Type B pancreatic cell (in vitro differentiated cells): ENCODE measurements at places on chromosomes 5 and 9.

DNA sequence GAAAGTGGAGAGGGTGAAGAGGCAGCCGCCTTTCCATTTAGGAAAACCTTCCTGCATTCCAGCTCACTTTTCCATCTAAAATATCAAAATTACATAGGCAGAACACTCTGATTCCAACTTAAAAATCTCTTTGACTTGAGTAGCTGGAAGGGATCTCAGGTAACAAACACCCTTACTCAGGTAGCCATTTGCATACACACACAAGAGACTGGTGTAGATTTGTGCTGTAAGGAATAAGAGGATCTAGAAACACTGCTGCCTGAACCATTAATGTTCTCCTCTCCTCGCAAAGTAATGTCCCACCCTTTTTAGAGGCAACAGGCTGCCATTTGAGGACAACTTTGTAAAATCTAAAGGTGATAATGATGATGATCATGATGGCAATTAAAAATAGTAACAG is 53.5 kb downstream of the BNC2 start:
- no peak for DNase-seq

DNA sequence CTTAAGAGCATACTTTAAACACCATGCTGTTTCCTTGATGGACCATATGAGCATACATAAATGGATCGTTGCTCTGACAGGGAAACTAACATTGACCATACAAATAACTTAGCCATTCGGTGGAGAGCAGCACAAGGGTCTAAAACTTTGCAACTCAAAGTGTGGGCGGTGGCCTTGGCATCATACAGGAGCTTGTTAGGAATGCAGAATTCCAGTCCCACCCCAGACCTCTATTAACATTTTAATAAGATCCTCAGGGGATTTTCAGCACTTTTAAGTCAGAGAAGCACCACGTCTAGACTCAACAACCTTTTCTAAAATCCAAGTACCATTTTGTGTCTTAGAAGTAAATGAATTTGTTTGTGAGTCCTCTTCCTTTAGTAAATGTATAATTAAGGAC is 260.9 kb downstream of the EBF1 start:
- no peak for DNase-seq

DNA sequence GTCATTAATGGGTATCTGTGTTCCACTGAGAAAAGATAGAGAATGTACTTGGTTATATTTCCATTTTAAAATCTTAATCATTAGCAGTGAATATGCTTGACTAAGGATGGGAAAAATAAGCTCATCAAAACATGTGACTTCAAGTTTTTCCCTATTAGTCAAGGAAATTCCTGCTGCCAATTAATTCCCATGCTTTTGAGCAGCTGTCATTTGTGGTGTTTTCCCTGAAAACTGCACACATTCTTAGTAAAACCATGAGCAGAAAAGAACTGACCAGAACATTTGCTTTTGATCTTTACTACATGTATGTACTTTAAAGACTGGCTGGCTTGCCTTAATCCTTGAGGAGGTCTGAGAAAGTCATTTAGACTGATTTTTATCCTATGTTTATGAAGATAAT is 75.2 kb downstream of the AOPEP start:
- no peak for DNase-seq

DNA sequence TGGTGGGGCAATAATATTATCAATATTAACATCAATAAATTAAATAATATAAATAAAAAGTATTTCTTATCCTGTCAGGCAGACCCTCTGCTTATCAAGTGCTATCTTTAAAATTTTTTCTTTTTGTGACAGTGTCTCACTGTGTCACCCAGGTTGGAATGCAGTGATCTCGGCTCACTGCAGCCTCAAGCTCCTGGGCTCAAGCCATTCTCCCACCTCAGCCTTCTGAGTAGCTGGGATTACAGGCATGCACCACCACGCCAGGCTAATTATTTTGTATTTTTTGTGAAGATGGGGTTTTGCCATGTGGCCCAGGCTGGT is 53.2 kb downstream of the NDST1 start:
- DNase-seq: no peak

- no peak for DNase-seq
Observed at GRCh38 chr9:124384846-124385245, 30.4 kb downstream of the PSMB7 start.

- no peak for DNase-seq
Observed at GRCh38 chr5:35303152-35303551, 72.9 kb upstream of the PRLR start.

DNA sequence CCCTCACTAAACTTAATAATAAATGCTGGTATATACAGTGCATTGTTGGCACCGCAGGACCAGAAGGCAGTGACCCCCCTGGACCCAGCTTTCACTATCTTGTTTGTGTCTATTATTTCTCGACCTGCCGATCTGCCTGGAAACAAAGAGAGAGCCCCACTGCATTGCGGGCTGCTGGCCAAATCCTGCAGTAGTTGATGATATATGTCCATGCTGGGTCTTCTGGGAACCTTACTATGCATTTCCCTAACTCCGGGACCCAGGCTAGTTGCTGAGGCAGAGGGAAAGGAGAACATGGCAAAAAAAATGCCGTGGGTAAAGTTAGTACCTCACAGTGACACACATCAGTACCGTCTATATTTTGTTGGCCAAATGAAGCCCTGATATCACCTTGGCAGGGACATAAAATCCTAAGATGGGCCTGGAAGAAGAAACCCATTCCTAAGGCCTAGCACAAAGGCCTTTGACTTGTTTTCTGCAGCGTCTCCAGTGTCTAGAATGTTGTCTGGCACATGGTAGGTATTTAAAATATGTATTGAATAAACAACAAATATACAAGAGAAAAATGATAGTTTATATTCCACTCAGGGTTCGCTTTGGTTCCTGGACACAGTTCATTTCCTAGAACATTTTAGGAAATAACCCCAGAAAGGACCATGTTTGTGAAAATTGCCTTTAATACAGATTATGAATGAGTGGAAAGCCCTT is 46.1 kb downstream of the NMUR2 start:
- DNase-seq: no peak

DNA sequence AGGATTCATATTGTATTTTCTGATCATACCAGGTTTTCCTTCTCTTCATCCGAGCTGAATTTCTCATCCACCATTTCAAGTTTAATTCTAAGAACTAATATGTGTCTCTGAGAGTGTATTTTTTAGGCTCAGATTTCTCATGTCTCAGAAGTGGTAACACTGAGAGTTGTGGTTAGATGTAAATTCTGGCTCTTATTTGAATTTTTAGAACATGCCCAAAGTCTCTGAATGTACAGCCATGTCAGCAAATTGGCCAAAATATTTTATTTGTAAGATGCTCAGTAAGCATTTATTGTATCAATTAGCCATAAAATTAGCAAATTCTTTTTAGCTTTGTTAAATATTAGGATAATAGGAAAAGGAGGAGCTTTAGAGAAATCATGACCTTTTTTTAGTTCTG is 16.6 kb downstream of the SV2C start:
- no peak for DNase-seq

DNA sequence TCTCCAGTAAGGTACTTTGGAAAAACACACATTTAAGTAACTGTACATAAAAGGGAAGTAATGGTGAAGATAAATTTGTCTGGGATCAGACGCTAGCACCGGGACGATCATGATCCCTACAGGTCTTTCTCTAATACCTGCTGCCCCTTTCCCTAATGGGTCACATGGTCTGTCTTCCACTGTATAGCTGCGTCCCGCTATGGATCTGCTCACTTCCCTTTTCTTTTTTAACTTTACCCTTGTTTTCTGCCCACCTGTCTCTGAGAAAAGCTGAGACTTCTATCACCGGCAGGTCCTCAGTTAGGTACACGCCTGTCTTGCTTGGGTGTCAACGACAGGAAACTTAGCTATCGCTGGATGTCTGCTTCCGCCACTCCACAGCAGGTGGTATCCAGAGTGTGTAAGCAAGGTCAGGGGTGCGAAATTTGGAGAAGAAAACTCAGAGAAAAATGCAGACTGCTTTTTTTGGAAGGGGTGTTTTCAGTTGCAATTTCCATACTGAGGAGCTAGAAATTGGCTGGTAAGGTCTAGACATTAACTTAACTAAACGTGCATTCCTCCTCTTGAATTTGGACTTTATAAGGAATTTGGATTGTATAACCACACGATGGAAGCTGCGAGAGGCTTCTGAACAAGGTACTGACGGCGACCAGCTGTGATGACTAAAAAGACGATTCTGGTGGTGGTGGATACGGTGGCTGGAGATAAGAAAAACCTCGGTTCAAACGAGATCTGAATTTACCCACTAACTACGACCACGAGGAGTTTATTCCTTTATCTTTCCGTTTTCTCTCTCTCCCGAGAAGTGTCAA is 1.1 kb upstream of the ICE1 start:
- no peak for DNase-seq

- DNase-seq: no peak
Observed at GRCh38 chr9:137960496-137960895, 82.9 kb downstream of the CACNA1B start.

GRCh38 chr5:122896598-122897282 is 51.3 kb downstream of the SNX24 start:
- no peak for DNase-seq

GRCh38 chr5:134467231-134467630 is 55.5 kb upstream of the CDKN2AIPNL start:
- DNase-seq: no peak

DNA sequence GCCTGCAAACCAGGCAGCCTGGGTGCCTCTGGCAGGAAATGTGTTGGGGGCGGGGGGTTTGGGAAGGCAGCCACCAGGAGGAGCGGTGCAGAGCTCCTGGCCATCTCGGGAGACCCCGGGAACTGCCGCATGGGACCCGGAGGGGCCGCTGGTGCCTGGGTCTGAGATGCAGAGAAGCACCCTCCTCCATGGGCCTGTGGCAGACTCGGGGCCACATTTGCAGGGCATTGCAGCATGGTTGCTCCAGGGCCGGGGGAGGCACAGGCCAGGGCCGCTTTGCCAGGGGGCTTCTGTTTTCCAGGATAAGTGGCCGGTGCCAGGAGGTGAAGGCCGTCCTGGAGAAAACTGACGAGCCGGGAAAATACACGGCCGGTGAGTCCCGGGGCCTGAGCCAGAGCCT is 1.7 kb downstream of the LCN1 start:
- peak; percentile 56 for DNase-seq

- DNase-seq: no peak
Observed at GRCh38 chr5:93845376-93845775, 104.0 kb upstream of the POU5F2 start.

- no peak for DNase-seq
Observed at GRCh38 chr5:102528600-102528999, 29.8 kb upstream of the SLCO6A1 start.

DNA sequence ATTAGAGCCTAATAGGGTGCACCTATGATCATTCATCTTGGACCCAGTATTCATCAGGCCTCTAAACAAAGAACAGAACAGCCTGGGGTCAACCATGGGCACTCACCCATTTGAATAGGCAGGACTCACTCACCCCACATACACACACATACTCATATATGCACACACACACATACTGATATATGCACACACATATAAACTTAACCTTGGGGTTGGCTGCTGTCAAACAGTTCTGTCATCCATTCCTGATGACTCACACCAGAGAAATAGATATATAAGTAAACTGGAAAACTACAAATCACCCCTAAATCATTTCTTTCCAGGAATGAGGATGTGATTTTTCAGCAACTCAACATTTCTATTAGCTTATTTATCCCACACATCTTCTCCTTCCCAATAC is 51.3 kb downstream of the ARL15 start:
- no peak for DNase-seq

- no peak for DNase-seq
Observed at GRCh38 chr9:83671451-83671850, 36.3 kb downstream of the UBQLN1 start.

- DNase-seq: no peak
Observed at GRCh38 chr5:14217587-14217986, 74.4 kb downstream of the TRIO start.

DNA sequence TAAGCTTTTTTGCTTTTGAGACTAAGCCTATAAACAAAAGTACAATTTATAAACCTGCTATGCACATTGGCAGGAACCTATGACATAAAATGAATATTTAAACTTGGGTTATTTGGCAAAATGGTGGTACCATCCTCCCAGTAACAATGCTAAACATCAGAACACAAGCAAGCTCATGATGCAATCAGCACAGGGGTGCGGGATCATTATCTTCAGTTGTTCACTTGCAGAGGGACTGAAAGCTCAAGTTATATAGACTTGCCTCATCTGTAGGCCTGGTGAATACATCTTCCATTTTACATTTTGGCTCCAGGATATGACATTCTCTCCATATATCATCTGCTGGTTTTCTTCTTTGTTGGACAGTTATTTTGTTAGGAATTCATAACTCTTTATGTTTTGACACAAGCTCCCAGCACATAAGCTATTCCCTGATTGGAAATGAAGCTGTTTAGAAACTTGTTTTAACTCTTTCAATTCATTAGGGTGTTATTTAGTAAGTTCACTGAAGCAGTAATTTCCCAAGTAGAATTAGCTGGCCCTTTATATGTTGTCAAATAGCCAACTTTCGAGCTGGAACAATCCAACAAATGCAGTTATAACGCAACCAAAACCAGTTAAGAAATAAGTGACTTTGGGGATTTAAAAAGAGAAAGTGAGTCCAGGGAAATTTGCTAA is 124.7 kb upstream of the LIFR start:
- no peak for DNase-seq

DNA sequence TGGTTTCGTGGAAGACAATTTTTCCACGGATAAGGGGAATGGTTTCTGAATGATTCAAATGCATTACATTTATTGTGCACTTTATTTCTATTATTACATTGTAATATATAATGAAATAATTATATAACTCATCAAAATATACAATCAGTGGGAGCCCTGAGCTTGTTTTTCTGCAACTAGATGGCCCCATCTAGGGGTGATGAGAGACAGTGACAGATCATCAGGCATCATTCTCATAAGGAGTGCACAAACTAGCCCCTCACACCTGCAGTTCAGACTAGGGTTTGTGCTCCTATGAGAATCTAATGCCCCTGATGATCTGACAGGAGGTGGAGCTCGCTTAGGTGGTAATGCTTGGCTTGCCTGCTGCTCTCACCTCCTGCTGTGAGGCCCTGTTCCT is 6.4 kb downstream of the ISCA1 start:
- no peak for DNase-seq

GRCh38 chr5:59000211-59000610 is 417.3 kb downstream of the RAB3C start:
- DNase-seq: no peak

GRCh38 chr9:3648722-3649246 is 123.0 kb upstream of the RFX3 start:
- no peak for DNase-seq

DNA sequence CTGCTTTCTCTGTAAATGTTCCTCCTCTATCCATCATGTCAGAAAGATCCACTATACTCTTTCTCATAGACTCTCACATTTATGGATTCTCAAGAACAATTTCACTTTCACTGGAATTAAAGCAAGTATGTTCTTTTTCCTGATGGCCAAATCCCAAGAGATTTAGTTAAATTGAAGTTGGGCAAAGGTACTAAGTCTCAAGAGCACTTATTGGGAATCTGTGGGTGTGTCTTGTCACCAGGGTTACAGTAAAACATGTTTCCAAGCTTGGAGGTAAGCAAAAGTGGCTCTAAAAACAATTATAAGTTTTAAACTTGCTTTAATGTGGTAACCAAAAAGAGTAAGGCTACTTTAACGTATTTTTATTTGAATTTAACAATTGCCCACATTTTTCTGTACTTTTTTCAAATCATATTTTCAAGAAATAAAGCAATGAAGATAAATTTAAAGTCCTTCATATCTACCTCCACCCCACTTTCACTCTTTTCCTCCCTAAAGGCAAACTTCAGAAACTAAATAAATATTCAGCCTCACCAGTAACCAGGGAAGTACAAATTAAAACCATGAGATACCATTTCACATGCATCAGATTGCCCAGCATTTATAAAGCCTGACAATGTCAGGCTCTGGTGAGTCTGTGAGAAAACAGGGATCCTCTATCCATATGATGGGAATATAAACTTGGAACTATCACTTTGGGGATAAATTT is 387.4 kb downstream of the CETN3 start:
- DNase-seq: no peak

GRCh38 chr5:88821161-88821560 is 61.8 kb downstream of the MEF2C start:
- no peak for DNase-seq
